Fibroblast of villous mesenchyme (primary cell): ENCODE measurements at places on chromosomes 11 and 22. TPM values are rescaled to one million over a fixed set of nuclear protein-coding genes. Genes with fewer than 3 reads are reported as not detected.

Gene MICAL2
- total RNA-seq, result 164 and 323 TPM in 2 replicates

Gene CDC42EP2
- 21.3 and 32.8 TPM in 2 replicates for total RNA-seq

Gene KCNE3
- total RNA-seq, result under 0.01 and 0.64 TPM in 2 replicates

Gene FGF3
- not detected in 2 replicates for total RNA-seq

Gene OTOG
- total RNA-seq, result not detected in 2 replicates

Gene NCAM1
- 0.86 and 2.9 TPM in 2 replicates for total RNA-seq

Gene TANGO2
- total RNA-seq, result 30.2 and 32.5 TPM in 2 replicates

Gene CNGA4
- under 0.01 and 0.43 TPM in 2 replicates for total RNA-seq

Gene RAB3IL1
- 6.9 and 10.6 TPM in 2 replicates for total RNA-seq

Gene ALX4
- not detected in 2 replicates for total RNA-seq

Gene LARGE1
- 13.4 and 15.5 TPM in 2 replicates for total RNA-seq

Gene MUC6
- not detected in 2 replicates for total RNA-seq

Gene OSBPL5
- 49.7 and 55.7 TPM in 2 replicates for total RNA-seq

Gene TPBGL
- not detected in 2 replicates for total RNA-seq

Gene C11orf21
- not detected in 2 replicates for total RNA-seq

Gene PLEKHB1
- under 0.01 TPM in 1 of 2 replicates, not detected in the other for total RNA-seq

Gene TMEM121B
- under 0.01 TPM in 2 replicates for total RNA-seq

Gene RELT
- total RNA-seq, result 3.5 and 4.2 TPM in 2 replicates

Gene CRYBB2
- total RNA-seq, result not detected in 2 replicates

Gene CARD18
- total RNA-seq, result under 0.01 and 2.9 TPM in 2 replicates

Gene CCDC88B
- 1.7 and 3.5 TPM in 2 replicates for total RNA-seq

Gene MMP13
- not detected in 2 replicates for total RNA-seq

Gene LRRC56
- total RNA-seq, result 0.43 and 0.64 TPM in 2 replicates

Gene LDHAL6A
- total RNA-seq, result not detected in 2 replicates

Gene OR8A1
- total RNA-seq, result under 0.01 TPM in 1 of 2 replicates, not detected in the other

Gene OR2AG1
- total RNA-seq, result not detected in 2 replicates

Gene PCSK7
- total RNA-seq, result 44.5 and 60.0 TPM in 2 replicates

Gene NRIP3
- 10.8 and 20.9 TPM in 2 replicates for total RNA-seq

Gene EED
- total RNA-seq, result 15.5 and 25.9 TPM in 2 replicates

Gene FOLH1
- not detected in 2 replicates for total RNA-seq

Gene POLD4
- total RNA-seq, result 43.2 and 68.9 TPM in 2 replicates

Gene OR52N4
- not detected in 2 replicates for total RNA-seq

Gene PTPRCAP
- total RNA-seq, result 0.32 TPM in 1 of 2 replicates, not detected in the other

Gene FAU
- total RNA-seq, result 137 and 279 TPM in 2 replicates

Gene VPS37C
- 15.1 and 15.5 TPM in 2 replicates for total RNA-seq

Gene CRYBA4
- not detected in 2 replicates for total RNA-seq

Gene TTC36
- 0.97 and 1.7 TPM in 2 replicates for total RNA-seq

Gene RAC2
- total RNA-seq, result 8.1 and 11.2 TPM in 2 replicates

Gene APOL1
- 12.9 and 21.6 TPM in 2 replicates for total RNA-seq
